ENCODE measurements at places on chromosomes 1 and 21.
A peak's percentile ranks its signal among the peaks of the same experiment; 100 is the strongest.

GRCh38 chr1:7580923-7581753, 190.0 kb upstream of the VAMP3 start:
- no peak for DNase-seq

- DNase-seq = no peak
Observed at GRCh38 chr1:203796236-203796605, 798 bp downstream of the ZBED6 start.

- DNase-seq = no peak
Observed at GRCh38 chr21:36725793-36726386, 27.0 kb downstream of the SIM2 start.

- no peak for DNase-seq
Observed at GRCh38 chr1:18234790-18235242, 127.2 kb downstream of the IGSF21 start.

- no peak for DNase-seq
Observed at GRCh38 chr1:66253330-66253921, 280.5 kb upstream of the SGIP1 start.

DNA sequence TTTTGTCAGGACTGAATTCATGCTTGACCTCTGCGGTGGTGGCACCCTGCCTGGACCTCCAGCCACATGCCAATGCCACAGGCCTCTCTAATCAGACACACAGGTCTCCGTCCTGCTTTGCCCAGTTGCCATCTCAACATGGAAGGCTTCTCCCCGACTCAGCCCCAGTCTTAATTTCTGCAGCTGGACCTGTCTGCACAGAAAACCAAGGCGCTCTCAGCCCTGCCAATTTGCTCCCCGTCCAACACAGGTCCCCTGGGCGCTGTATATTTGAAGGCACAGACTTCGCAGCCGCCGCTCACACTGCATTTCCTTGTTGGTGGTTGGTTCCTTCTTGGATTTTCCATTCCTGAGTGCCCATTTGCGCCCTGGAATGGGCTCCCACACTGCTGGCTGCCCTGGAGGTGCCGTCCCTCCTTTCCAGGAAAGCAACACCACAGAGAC, 28.0 kb upstream of the PLEKHG5 start:
- no peak for DNase-seq

- no peak for DNase-seq
Observed at GRCh38 chr1:208002672-208003071, 91.7 kb upstream of the CD34 start.

DNA sequence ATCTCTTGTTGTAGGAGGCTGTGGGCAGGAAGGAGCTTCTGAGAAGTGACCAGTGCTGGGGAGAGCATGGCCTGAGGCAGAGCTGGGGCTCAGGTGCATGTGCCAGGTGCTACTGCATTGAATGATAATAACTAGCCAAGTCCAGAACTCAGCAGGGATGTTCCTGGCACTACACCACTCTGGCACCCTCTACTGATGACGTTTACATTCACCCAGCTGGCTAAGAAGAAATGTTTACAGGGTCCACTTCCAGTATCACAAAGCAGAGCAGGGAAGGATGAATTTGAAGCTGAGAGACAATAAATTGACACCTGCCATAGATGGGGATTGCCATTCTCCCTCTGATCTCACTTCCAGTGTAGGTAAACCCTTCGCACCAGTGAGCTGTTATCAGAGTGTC, 411.8 kb downstream of the SETD4 start:
- DNase-seq = no peak

GRCh38 chr1:80444171-80444570, 1356.6 kb upstream of the ADGRL2 start:
- no peak for DNase-seq

- no peak for DNase-seq
Observed at GRCh38 chr1:112322018-112322417, 74.0 kb upstream of the CTTNBP2NL start.

- no peak for DNase-seq
Observed at GRCh38 chr1:198326915-198327314, 170.1 kb downstream of the NEK7 start.

DNA sequence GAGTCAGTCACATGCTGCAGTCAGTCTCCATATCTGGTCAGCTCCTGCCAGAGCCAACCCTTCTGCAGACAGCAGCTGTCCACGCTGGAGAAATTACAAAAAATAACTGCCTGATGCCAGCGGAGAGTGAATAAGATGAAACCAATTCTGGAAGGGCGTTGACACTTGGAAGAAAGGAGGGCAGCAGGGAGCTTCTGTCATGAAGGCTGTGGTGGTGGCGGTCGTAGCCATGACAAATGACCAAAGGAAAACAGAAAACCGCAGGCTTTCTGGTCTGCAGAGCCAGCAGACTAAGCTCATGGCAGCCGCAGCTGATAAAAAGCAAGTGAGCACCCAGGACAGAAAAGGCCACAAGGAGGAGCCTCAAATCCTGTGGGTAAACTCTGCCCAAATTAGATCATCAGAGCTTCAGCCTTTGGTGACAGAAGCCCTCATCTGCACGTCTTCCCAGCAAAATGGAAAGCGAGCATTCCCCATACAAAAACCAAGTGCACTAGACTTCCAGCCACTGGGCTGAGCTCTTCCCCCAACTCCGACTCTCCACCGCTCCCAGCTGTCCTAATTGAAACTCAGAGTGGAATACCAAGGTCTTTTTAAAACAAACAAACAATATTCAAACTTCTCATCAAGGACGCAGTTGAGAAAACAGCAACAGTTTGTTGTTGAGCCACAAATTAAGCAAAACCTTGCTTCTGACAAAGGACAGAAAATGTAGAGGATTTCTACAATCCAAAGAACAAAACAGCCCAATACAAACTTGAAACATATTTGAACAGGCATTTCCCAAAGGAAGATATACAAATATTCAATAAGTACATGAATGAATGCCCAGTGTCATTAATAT, 28.7 kb downstream of the RSPH1 start:
- DNase-seq = no peak

GRCh38 chr1:214423045-214423444, 128.4 kb downstream of the PTPN14 start:
- no peak for DNase-seq

- no peak for DNase-seq
Observed at GRCh38 chr21:38958940-38959691, 153.4 kb downstream of the ETS2 start.

GRCh38 chr1:37989361-37989930, 376 bp downstream of the SF3A3 start:
- no peak for DNase-seq

GRCh38 chr1:53592521-53592982, 133.4 kb downstream of the DMRTB1 start:
- DNase-seq = no peak

DNA sequence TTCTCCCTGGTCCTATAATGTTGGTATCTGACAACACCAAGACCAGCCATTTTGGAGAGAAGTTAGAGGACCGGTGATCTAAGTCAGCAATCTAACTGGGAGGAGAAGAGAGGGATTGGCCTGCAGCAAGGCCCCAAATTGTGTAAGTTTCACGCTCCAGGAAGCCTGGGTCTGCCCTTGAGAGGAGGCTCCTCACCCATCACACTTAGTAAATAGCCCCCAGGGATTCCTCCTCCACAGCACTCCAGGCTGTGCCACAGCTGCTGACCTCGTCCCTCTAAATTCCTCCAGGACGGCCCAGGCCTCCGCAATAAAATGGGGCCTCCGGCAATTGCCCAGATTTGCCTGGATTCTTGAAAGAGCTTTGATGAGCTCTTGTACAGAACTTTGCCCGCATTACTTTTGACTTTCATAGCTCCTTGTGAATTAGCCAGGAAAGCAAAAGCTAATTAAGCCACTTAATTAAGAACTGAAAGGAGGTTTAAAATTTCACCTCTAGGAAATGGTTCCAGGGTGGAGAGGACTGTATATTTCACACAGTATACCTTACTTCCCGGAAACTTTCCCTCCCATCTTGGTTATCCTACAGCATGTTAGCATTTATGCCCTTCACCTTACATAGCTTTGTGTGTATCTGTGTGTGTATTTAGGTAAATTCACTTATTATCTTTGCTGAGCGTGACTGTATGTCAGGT, 90.5 kb downstream of the LAMC2 start:
- no peak for DNase-seq

DNA sequence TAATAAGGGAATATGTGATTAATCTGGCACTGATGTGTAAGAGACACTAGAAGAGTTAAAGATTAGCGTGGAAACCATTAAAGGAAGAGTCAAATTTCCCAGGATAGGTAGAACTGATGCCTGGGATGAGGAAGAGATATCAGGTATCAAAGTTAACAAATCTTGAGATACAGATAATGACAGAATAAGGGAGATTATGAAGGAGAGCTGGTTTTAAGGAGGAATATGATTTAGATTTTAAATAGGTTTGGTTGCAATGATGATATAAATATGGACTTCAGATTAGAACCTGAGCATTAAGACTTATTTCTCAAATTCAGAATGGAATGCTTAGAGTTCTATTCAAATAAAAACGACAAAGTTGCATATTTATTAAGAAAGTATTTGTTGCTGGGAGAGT, 26.2 kb downstream of the MAGI3 start:
- no peak for DNase-seq

DNA sequence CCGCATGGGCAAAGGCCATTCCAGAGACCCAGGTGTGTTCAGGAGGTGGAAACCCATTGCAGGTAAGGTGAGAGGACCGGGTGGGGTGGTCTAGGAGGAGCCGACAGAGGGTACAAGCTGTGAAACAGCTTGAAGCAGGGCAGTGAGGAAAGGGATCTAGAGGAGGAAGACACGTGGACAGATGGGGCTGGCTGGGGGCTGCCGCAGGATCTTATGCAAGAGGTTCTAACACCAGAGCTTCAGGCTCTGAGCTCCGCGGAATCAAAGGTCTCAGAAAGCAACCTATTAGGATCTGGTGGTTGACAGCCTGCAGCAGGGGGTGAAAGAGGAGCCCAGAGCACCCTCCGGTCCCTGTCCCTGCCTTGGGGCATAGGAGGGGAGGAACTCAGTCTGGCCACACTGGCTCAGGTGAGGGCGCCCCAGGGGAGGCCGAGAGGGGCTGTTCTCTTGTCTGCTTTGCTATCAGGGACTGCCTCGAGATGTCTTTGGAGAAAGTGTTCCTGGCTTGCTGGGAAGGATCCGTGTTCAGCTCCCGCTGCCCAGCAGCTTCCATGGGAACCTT, 1.9 kb downstream of the TFF1 start:
- no peak for DNase-seq

GRCh38 chr1:40980068-40980452, 564 bp downstream of the CTPS1 start:
- no peak for DNase-seq

DNA sequence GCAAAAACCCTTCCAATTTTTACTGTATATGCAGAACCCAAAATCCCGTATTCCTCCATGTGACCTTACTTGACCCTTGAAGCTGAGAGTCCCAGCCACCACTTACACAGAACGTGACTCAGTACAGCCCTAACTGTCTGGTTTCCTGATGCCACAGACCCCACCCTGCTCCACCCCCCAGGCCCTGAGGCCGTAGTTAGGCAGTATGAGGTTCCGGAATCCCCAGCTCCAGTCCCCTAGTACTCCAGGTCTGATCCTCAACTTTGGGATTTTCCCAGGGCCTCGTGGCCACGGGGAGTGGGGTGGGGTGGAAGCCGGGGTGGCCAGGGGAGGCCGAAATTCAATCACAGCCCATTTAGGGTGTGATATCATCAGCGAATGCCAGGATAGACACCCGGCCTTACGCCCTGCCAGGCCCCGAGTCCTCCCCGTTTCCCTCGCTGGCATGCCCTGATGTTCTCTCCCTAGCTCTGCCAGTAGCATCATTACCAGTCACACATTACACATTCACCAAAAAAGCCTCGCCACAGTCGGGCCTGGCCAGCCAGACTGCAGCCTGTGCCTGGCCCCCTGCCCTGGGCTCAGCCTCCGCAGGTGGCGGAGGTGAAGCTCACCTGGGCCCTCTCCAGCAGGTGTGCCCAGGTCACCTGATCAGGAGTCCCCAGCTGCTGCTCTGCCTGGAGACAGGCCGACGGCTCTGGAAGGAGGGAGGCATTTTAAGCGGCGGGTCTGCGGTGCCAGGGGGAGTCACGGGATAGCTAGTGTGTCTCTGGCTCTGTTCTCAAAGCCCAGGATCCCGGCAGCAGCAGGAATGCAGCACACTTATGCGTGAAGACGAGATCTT, 70.8 kb downstream of the SCCPDH start:
- DNase-seq = no peak

DNA sequence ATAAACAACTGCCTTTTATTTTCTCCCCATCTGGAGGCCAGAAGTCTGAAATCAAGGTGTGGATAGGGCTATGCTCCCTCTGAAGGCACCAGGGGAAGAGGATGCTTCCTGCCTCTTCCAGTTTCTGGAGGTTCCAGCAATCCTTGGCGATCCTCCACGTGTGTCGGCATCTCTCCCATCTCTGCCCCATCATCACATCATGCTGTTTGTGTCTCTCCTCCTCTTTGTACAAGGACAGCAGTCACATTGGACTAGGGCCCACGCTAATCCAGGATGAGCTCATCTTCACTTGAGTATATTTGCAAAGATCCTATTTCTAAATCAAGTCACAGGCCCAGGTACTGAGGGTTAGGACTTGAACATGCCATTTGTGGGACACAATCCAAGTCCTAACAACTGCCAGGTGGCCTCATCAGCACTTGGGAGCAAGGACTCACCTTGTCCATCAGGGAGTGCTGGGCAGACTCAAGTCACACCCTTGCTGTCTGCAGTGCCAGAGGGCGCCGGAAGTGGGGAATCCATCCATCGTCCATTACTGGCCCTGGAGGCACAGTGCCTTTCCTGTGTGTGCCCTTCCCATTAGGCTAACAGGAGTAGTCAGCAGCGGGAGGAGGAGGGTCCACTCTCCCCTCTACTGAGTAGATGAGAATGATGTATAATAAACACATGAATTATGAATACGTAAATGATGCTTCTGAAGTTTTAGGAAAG, 185.4 kb upstream of the AJAP1 start:
- no peak for DNase-seq

- no peak for DNase-seq
Observed at GRCh38 chr1:30679201-30679975, 44.0 kb downstream of the MATN1 start.

GRCh38 chr1:44947063-44947773, 39.2 kb downstream of the EIF2B3 start:
- peak; percentile 51 for DNase-seq

GRCh38 chr1:77560741-77561140, 121.7 kb downstream of the ZZZ3 start:
- no peak for DNase-seq

GRCh38 chr1:209926045-209926444, 12.0 kb upstream of the SYT14 start:
- DNase-seq = no peak

GRCh38 chr1:65414538-65414937, 5.9 kb upstream of the LEPR start:
- no peak for DNase-seq

DNA sequence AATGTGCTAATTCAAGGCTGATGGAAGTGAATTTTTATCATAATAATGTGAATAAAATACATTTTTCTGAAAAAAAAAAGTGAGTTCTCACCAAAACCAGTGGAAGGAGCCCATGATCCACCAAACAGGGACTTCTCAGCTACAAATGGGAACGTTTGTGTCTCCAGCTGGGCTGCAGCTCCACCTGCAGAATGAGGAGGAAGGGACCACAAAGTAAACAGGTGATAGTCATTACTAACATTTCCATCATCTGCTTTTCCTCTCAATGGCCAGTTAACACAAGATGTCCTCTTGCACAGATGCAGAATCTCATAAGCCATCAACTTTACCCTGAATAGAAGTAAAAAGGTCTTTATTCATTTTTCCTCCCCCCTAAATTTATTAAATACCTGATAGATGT, 246.2 kb downstream of the MRPL39 start:
- DNase-seq = no peak

Data from glomerular endothelial cell (primary cell).